ENCODE measurements at places on chromosomes 1 and 21.

- DNase-seq: peak; percentile 25
These were observed 20.6 kb downstream of the MEF2D start for GRCh38 chr1:156480016-156480370.

DNA sequence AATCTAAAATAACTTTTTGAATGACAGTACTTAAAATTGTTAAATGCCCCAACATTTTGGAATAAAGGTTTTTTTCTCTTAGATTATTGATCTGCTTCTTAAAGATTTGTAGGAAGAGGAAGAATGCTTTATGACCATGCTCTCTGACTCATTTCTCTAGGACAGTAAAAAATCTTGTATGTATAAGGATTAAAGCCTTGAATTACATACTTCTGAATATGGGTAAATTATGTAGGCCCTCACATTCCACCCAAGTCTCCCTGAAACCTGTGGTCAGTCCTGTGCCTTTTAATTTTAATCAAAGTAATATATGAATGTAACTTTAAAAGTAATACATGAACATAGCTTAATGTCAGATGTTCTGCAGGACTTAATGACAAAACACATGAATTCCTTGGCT, 50.5 kb downstream of the ABCD3 start:
- DNase-seq: no peak

- no peak for DNase-seq
These were observed 115.4 kb downstream of the BCAR3 start for GRCh38 chr1:93566227-93566626.

DNA sequence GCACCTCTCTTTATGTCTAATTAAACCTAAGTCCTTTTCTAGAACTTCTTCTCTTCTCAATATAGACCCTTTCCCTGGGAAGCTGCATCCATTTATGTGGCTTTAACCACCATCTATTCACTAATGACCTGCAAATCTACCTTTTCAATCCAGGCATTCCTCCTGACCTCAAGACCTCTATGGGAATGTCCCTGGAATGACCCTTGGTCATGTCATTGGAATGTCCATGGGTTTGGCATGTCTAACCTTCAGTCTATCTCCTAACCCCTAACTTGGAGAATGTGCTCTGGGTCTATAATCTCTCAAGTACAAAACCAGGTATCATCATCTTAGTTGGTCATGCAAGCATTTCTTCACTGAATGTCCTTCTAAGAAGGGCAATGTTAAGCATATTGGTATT, 196.1 kb downstream of the KCNH1 start:
- DNase-seq: no peak

- no peak for DNase-seq
These were observed 212.8 kb upstream of the RAB4A start for GRCh38 chr1:229058111-229058561.

DNA sequence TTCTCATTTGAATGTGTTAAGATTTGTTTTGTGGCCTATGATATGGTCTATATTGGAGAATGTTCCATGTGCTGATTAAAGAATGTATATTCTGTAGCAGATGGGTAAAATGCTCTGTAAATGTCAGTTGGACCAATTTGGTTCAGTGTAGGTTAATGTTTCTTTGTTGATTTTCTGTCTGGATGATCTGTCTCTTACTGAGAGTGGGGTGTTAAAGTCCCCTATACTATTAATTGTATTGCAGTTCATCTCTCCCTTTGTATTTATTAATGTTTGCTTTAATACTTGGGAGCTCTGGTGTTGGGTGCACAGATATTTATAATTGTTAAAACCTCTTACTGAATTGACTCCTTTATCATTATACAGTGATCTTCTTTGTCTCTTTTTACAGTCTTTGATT, 584.5 kb downstream of the NUF2 start:
- DNase-seq: no peak

- DNase-seq: no peak
These were observed 133.3 kb downstream of the FOXD2 start for GRCh38 chr1:47571161-47571560.

GRCh38 chr1:42806171-42806570, 10.8 kb upstream of the ERMAP start:
- no peak for DNase-seq

GRCh38 chr1:218332416-218332815, 12.7 kb upstream of the TGFB2 start:
- no peak for DNase-seq

DNA sequence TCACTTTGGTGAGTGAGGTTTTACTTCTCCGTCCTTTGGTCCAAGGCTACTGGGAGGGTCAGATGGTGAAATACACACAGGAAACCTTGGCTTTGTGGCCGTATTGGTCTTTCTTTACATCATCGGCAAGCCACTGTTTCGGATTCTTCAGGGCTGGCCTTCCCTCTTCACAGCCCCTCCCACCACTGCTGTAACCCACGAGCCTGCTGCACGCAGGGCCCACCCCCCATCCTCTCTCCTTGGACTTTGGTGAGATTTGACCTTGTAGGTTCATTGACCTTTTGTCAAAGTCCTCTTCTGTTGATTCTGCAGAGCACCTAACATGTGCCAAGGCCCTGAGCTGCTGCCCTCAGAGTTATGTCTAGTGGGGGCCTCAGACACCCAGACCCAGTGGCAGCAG, 328.6 kb downstream of the CAMTA1 start:
- DNase-seq: no peak

DNA sequence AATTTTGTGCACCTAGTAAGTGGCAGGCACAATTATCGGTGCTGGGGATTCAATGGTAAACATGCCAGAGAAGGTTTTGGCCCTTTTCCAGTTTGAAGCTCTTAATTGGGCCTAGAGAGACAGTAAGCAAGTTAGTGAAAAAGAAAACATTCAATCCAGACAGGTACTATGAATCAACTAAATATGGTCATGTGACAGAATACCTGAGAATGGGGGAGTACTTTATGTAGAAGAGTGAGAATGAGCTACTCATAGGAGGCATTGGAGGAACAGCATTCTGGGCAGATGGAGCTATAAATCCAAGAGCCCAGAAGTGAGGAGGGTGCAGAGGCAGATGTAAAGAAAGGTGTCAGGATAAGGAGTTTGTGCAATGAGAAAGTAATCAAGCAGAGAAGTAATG, 1017.9 kb downstream of the ADGRL2 start:
- DNase-seq: no peak

All from erythroblast (primary cell).